ENCODE measurements at places on chromosomes 7 and 10.

DNA sequence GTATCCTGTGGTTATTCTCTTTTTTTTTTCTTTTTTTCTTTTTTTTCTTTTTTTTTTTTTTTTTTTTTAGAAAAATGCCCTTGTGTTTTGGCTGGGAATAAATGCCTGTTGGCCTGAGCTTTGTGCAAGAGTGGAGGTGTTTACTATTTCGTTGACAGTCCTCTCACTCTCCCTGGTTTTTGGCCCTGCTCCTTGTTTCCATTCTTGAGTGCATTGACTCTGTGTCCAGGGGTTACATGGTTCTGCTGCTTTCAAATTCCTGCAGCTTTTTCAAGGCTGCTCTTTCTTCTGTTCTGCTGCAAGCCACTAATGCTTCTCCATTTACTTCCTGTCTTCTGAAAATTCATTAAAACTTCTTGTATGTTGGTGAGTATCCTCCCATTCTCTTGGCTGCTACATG, 59.7 kb upstream of the TBX20 start:
- H3K27ac ChIP-seq = no peak overlapping the region
- no peaks in the 10 kb centered on the region for H3K36me3 ChIP-seq
- no peak overlapping the region for H3K4me3 ChIP-seq
- H3K4me1 ChIP-seq = no peaks in the 10 kb centered on the region
- H3K27me3 ChIP-seq = no peaks in the 10 kb centered on the region

GRCh38 chr7:46146454-46147255, 225.6 kb upstream of the IGFBP3 start:
- H3K27ac ChIP-seq = no peak overlapping the region
- H3K4me1 ChIP-seq = no peaks in the 10 kb centered on the region
- H3K27me3 ChIP-seq = no peaks in the 10 kb centered on the region
- no peak for DNase-seq
- H3K4me3 ChIP-seq = no peak overlapping the region

DNA sequence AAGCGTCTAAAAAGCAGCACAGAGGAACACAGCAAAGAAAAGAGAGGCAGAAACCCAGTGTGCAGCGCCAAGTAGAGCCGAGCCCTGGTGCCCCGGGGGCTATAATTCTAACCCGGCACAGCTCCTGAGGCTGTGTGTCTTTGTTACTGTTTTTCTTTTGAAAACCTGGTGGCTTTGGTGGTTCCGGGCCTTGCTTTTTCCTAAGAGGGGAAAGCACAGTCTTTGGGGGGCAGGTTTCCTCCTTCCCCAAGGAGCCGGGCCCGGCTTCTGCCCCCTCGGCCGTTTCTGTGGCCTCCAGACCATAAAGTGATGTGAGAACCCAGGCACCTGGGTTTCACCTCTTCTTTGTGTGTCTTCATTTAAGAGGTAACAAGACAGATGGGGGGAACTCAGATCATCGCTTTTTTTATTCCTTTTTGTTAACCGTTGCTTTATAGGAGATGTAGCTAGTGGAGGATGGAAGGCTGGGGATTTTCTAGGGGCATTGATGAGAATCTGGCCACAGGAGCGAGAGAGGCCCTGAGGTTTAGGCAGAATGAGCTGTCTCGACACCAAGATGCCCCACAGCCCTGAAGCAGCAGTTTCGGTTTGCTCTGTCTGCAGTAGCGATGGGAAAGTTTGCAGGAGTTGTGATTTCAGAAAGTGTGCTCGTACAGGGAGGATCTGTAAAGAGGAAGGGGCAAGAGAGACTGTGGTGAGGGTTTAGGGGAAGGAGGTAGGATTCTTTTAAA, 367.8 kb upstream of the GALNT17 start:
- H3K27me3 ChIP-seq = no peaks in the 10 kb centered on the region
- peaks cover 12% of the 10 kb centered on the region for H3K36me3 ChIP-seq
- peak; percentile 41 for DNase-seq

DNA sequence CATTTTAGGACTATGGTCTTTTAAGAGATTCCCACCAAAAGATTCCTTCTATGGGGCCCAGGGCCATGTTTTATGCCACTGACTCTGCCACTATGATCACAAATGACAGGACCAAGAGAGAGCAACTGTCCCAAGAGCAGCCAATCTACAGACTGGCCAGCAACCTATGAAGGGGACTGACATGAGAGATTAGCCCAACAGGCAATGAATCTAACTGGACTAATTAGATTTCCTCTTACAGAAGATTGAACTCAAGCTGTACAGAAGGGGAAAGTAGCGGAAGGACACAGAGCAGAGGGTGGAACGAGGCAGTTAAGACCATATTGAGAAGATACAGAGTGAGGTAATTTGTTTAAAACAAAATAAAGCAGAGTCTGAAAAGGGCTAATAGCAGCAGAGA, 25.8 kb downstream of the ZNF800 start:
- H3K4me3 ChIP-seq = no peak overlapping the region
- no peak overlapping the region for H3K27ac ChIP-seq
- H3K36me3 ChIP-seq = peaks cover 31% of the 10 kb centered on the region
- no peaks in the 10 kb centered on the region for H3K27me3 ChIP-seq
- H3K4me1 ChIP-seq = peaks cover 9% of the 10 kb centered on the region
- no peak for DNase-seq

DNA sequence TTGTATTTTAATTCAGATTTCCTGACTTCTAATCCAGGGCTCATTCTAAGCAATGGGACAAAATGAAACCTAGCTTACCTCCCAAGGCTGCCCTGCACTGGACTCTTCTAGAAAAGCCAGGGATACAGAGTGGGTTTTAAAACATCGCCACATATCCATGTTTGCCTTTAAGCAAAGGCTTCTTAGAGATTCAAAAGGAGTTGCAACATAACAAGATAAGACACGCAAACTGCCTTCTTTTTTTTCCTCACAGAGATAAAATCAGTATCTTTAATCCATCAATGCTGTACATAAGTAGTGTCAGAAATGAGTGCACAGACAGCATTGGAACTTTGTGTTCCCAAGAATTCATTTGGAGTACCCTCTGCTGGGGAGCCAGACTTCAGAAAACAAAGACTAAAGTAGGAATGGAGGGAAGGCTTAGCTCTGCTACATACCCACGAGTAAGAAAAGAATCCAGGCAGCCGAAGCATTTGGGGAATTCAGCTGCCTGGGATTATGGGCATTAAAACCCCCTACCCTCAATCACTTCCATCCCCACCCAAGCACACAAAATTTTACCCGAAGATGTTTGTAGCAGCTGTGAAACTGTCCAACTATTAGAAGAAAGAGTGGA, 427.8 kb downstream of the ARL4A start:
- no peak for DNase-seq
- H3K27me3 ChIP-seq = peaks cover 6% of the 10 kb centered on the region
- peaks cover 11% of the 10 kb centered on the region for H3K4me1 ChIP-seq
- no peaks in the 10 kb centered on the region for H3K36me3 ChIP-seq
- H3K4me3 ChIP-seq = no peak overlapping the region
- H3K27ac ChIP-seq = no peak overlapping the region

- no peaks in the 10 kb centered on the region for H3K36me3 ChIP-seq
- no peak for DNase-seq
- no peaks in the 10 kb centered on the region for H3K4me1 ChIP-seq
- H3K4me3 ChIP-seq = no peak overlapping the region
- H3K27ac ChIP-seq = no peak overlapping the region
Observed at GRCh38 chr10:89670926-89671325, 25.9 kb upstream of the PANK1 start.

DNA sequence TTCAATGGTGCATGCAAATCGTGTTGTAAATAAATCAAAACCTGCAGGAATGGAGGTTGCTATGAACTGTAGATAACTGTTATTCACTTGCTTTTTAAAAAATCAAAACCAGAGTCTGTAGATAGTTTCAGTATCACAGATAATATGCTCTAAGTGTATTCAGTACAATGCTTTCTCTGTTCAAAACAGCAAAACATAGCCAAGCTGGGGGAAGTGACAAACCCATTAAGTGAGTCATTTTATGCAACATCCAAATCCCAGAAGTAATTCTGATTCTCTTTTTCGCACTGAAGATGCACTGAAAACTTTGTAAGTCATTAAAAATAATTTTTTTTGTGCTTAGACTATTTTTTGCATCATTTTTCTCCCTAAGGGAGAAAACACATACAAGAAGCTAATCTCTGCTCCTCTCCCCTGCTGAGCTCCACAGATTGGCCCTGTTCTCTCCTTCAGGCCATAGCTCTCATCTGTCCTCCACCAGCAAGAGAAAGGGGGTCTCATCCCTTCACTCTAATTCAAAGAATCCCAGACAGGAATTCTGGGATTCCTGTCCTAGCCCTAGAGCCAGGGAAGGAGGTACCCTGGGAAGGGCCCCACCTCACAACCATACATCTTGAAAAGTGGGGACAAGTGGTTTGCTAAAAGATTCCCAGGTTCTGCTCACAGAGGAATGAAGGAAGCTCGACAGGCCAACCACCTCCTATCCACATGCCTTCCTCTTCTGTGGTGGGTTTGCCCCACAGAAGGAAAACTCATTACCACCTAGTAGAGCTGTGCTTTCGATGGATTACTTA, 4.9 kb downstream of the PRTFDC1 start:
- H3K4me3 ChIP-seq = no peak overlapping the region
- peaks cover 4% of the 10 kb centered on the region for H3K36me3 ChIP-seq
- DNase-seq = no peak
- H3K27ac ChIP-seq = no peak overlapping the region

DNA sequence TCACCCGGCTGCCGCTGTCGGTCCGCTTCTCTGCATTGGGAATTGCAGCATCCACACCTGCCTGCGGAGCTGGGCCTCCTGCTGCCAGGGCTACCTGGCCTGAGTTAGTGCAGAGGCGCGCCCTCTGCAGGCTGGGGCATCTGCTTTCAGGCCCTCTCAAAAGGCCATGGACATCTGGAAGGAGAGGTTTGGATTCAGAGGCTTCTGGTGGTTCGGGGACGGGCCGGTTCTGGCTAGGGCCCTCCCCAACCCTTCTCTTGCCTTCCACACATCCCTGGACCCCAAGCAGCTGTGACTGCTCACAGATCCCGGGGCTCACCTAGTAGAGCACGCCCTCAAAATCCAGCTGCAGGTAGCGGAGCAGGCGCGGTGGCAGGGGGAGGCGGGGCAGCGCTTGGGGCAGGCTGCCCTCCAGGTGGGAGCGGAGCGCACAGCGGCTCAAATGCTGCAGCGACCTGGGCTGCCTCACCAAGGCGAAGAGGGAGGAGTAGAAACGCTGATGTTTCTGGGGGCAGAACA, 8.4 kb upstream of the GBX1 start:
- H3K4me3 ChIP-seq = no peak overlapping the region
- no peak for DNase-seq
- no peak overlapping the region for H3K27ac ChIP-seq
- H3K4me1 ChIP-seq = peaks cover 2% of the 10 kb centered on the region

- peaks cover 21% of the 10 kb centered on the region for H3K4me1 ChIP-seq
- peak; percentile 35 for DNase-seq
- no peak overlapping the region for H3K27ac ChIP-seq
- no peaks in the 10 kb centered on the region for H3K27me3 ChIP-seq
- no peak overlapping the region for H3K4me3 ChIP-seq
- H3K36me3 ChIP-seq = peaks cover 38% of the 10 kb centered on the region
Observed at GRCh38 chr10:21724687-21725367, 190.8 kb downstream of the MLLT10 start.

GRCh38 chr10:89308266-89308665, 6.4 kb downstream of the IFIT2 start:
- DNase-seq = no peak
- peaks cover 35% of the 10 kb centered on the region for H3K36me3 ChIP-seq
- H3K4me1 ChIP-seq = peaks cover 9% of the 10 kb centered on the region
- no peak overlapping the region for H3K4me3 ChIP-seq
- H3K27ac ChIP-seq = no peak overlapping the region
- H3K27me3 ChIP-seq = peaks cover 13% of the 10 kb centered on the region

- H3K27ac ChIP-seq = no peak overlapping the region
- H3K27me3 ChIP-seq = no peaks in the 10 kb centered on the region
- peaks cover 22% of the 10 kb centered on the region for H3K4me1 ChIP-seq
- peaks cover 40% of the 10 kb centered on the region for H3K36me3 ChIP-seq
Observed at GRCh38 chr7:37320140-37320847, 128.4 kb downstream of the ELMO1 start.

DNA sequence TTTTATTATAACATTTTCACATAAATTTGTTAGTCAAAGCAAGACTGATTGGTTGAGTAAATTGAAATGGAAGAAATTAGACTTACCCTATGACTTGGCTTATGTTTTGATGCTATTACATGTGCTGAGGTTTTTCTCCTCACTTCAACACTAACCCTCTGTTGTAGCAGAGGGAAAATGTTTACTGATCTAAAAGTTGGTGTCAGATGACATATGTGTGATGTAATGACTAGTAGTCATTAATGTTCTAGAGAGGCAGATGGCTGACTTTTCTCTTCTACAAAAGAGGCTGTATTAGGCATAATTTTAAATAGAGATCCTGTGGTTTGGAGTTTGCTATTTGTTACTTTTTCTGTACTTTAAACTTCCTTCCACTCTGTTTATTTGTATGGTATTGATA, 266.0 kb downstream of the BBS9 start:
- H3K27ac ChIP-seq = no peak overlapping the region
- H3K36me3 ChIP-seq = peaks cover 2% of the 10 kb centered on the region
- no peak for DNase-seq
- H3K4me1 ChIP-seq = peaks cover 14% of the 10 kb centered on the region
- H3K4me3 ChIP-seq = no peak overlapping the region

- no peaks in the 10 kb centered on the region for H3K4me1 ChIP-seq
- no peak for DNase-seq
- H3K27me3 ChIP-seq = no peaks in the 10 kb centered on the region
- H3K27ac ChIP-seq = no peak overlapping the region
- no peaks in the 10 kb centered on the region for H3K36me3 ChIP-seq
Observed at GRCh38 chr7:47455872-47456185, 126.1 kb downstream of the TNS3 start.

- no peak overlapping the region for H3K4me3 ChIP-seq
- H3K27me3 ChIP-seq = no peaks in the 10 kb centered on the region
- no peaks in the 10 kb centered on the region for H3K4me1 ChIP-seq
- no peak for DNase-seq
- no peaks in the 10 kb centered on the region for H3K36me3 ChIP-seq
Observed at GRCh38 chr7:84924353-84924752, 262.5 kb downstream of the SEMA3D start.

- no peaks in the 10 kb centered on the region for H3K4me1 ChIP-seq
- H3K36me3 ChIP-seq = no peaks in the 10 kb centered on the region
- no peak overlapping the region for H3K4me3 ChIP-seq
- no peaks in the 10 kb centered on the region for H3K27me3 ChIP-seq
- DNase-seq = no peak
- no peak overlapping the region for H3K27ac ChIP-seq
Observed at GRCh38 chr10:66747451-66747850, 178.4 kb upstream of the LRRTM3 start.

DNA sequence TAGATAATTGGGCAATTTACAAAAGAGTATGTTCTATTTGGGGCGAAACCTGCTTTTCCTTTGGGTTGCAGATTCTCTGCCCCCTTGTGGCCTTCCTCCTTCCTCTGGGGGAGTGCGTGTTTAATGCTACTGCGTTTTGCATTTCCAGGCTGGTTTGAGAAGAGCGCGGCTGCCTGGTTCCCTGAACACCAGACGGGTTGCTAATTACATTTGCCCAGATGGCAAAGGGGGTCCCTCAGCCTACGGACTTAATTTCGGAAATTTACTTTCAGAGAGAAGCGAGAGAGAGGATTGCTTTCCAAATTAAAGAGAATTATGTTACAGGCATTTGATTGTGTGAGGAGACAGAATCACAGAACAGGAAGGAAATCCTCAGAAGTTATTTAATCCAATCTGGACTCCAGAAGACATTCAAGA, 91.9 kb upstream of the JAZF1 start:
- no peak overlapping the region for H3K27ac ChIP-seq
- no peak overlapping the region for H3K4me3 ChIP-seq
- DNase-seq = no peak
- peaks cover 2% of the 10 kb centered on the region for H3K36me3 ChIP-seq
- no peaks in the 10 kb centered on the region for H3K4me1 ChIP-seq
